ENCODE measurements at places on chromosomes 5 and 9. TPM values are rescaled to one million over a fixed set of nuclear protein-coding genes. Genes with fewer than 3 reads are reported as not detected.

DNA sequence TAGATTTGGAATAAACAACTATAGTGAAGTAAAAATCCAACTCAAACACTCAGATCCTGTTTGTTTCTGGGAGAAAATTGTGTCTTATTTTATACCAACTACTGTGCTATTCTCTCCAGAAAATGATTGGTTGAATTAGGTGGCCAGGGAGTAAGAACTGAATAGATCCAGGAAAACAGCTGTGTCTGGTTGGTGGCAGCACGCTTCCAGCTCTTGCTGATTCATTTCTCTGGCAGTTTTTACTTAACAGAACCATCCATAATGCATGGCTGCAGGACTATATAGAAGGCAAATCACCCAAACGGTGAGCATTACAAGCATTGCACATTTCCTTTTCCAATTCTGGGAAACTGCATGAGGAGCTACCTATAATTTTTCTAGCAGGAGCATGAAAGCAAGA is 29.5 kb downstream of the DMAC1 start:
- DNase-seq = no peak

DNA sequence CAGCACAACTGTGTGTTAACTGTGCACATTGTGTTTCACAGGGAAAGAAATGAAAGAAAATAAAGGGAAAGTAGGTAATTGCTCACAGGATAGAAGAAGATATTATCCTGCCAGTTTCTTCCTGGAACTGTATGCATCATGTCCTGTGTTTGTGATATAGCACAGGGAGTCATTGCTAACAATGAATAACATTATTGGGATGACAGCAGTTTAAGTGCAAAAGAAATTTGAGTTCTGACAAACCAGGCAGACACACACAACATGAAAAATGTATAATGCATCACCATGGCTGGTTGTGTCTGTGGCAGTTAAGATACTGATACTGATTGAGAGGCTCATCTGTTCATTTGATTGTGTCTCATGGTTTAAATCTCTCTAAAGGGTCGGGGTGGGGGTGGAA is 145.4 kb downstream of the SPATA31D1 start:
- DNase-seq = peak; percentile 11

- DNase-seq = no peak
Measured at GRCh38 chr9:5841771-5842573, 9.1 kb upstream of the ERMP1 start.

GRCh38 chr9:118767571-118767970 is 601.7 kb downstream of the BRINP1 start:
- no peak for DNase-seq

The NR6A1 gene
- total RNA-seq = 1.0 TPM

DNA sequence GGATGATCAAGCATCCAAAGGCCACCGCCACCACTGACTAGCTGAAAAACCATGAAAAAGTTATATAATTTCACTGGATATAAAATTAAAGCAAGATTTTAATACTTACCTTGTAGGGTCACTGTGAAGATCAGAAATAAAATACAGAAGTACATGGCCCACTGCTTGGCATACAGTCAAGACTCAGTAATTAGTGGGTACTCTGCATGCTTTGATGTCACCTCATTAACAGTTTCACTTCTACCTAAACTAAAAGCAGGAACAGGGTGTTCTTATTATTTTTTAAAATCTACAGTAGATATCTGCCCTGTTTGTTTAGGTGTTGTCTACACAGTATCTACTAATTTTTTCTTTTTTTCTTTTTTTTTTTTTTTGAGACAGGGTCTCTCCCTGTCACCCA is 66.4 kb downstream of the NFIB start:
- DNase-seq = no peak

DNA sequence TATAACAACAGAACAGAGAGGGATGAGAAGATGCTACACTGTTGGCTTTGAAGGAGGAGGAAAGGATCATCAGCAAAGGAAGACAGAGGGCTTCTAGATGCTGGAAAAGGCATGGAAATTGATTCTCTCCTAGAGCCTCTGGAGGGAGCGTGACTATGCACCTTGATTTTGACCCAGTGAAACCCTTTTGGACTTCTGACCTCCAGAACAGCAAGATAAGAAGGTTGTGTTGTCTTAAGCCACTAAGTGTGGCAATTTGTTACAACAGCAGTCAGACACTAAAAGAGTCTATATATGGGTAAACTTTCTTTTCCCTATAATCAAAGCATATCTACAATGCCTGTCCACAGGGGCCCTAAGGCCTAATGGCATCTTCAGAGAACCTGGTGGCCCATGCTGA is 56.1 kb upstream of the MVB12B start:
- no peak for DNase-seq

DNA sequence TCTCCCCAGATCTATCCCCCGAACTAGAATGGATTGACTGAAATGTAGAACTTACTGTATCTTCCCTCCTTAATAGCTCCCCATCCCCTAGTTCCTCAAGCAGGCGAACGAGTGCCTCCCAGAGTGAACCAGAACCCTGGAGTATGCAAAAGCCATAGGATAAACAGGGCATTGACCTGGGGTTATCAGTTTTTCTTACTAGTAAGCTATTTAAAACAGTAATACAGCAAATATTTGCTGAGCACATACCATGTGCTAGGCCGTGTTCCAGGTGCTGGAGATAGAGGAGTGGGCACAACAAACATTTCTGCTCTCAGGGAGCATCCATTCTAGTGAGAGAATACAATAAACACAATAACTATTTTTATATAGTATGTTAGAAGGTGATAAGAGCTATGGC is 1.8 kb downstream of the SKP2 start:
- DNase-seq = no peak

DNA sequence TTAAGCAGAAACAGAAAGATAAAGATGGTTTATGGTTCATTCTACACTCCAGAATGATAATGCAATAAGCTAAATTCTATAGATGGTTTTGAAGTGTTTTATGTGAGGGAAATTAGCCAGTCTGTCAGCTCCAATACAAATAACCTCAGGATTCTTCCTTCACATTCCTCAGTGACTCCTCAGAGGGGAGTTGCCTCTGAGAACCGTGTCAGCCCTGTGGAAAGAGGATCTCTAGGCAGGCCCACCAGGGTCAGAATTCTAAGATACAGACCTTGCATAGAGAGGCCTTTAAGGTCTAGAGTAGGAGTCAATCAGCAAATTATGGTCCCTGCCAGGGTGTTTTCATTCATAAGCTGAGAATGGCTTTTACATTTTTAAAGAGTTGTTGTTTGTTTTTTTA is 26.6 kb downstream of the RUSC2 start:
- DNase-seq = no peak

DNA sequence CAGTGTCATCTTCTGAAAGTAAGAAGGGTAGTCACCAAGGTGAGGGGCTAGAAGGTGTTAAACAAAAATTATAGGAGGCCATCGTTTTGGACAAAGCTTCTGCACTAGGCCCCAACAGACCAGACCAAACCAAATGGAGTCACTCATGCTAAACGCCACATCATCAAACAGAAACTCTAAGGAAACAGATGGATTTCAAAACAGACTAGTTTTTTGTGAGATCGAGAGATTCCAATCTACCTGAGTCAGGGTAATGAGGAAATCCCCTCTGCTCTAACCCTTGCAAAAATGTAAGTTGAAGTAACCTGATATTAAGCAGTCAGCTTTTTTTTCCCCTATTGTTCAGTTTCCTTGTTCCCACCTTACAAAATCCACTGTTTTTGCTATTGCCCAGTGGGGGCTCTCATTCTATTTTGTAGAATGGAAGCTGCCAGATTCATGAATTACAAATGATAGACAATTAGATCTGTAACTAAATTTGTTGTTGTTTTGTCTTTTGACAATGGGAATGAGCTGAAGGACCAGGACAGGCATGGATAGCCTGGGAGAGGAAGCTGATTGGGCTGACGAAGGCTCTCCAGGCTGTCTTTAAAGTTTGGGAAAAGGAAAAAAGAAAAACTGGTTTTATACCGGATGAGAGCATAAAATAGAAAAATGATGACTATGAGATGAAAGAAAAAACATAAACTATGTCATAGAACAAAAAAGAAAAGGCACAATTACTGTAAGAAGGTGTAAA is 94.7 kb upstream of the ADAMTSL1 start:
- DNase-seq = peak; percentile 92

DNA sequence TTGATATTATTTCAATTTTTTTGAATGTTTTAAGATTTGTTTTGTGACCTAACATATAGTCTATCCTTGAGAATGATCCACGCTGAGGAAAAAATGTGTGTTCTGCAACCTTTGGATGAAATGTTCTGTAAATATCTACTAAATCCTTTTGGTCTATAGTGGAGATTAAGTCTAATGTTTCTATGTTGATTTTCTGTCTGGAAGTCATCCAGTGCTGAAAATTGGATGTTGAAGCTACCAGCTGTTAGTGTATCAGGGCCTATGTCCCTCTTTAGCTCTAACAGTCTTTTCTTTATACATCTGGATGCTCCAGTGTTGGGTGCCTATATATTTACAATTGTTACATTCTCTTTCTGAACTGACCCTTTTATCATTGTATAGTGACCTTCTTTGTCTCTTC is 422.3 kb downstream of the TMEM232 start:
- no peak for DNase-seq

The NEUROG1 gene
- total RNA-seq = not detected

The TLX3 gene
- not detected for total RNA-seq

The PCDHA3 gene
- total RNA-seq = not detected

- no peak for DNase-seq
Measured at GRCh38 chr5:17944046-17944445, 309.8 kb downstream of the TAF11L14 start.

DNA sequence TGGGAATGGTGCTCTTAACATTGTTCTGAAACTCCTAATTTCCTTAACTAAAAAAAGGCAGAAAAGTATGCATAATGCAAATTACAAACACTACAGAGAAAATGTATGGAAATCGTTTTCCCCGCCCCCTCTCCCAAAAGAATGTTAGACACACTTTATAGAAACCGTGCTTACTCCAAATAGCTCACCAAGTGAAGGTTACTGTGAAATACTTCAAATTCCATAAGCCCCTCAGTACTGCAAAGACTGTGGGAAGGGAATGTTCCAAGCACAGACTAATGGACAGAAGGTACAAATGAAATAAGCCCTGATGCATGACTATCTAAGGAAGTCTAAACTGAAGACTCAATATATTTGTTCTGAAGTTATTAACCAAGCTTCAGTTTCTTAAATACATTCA is 12.5 kb downstream of the MAPKAP1 start:
- DNase-seq = no peak

Measured in foreskin keratinocyte (primary cell).